HT-29 (cell line): ENCODE measurements at places on chromosomes 1 and 21.

DNA sequence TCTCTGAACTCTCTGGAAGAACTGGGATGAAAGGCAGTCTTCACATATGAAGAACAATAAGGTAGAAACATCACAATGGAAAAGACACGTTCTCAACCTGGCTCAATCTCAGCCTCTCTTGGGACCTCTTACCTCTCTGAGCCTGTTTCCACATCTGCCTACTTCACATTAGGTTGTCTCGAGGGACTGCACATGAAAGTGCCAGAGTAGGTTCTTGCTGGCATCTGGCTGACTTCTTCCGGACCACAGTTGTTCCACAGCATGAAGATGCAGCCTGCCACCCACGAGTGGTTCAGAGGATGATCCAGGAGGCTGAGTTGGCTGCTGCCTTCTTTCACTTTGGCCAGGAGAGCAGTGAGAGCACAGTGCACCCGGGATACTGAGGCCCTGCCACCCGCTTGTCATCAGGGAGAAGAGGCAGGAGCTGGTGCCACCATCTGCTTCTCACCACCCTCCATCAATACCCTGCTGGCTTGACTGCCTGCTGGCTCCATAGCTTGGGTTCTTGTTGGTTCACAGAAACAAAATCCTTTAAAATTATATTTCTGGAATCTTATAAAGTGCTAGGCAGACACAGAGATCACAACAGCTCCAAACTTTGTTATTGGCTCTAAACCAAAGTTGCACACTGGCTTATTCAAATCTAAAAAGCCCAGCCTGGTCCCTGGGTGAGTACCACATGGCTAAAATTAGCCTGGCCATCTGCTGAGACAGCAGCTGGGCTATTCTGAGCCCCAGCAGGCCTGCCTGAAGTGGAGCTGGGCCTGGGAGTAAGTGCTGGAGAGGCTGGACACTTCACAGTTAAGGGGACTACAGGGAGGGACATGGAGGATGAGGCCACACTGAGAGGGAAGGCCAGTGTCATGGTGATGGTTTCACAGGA, 46.9 kb upstream of the LIN9 start:
- no peak for DNase-seq

DNA sequence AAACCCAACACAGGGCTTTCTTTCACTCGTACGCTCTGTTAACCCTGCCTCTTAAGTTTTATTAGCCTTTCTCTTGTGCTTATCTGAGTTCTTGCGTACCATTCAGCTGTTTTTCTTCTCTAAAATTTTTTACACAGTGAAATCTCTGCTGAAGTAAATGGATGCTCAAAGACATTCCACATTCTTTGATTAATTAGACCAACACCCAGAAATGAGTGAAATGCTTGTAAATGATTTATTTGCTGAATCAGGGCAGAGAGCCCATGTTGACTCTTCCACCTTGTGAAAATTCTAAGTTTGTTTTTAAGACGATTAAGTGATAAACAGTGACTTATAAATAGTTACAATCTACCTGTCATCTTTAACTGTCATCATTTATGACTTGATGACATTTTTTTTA, 156.7 kb downstream of the ACTL8 start:
- no peak for DNase-seq

- DNase-seq, result no peak
These were observed 13.5 kb downstream of the VANGL1 start for GRCh38 chr1:115655306-115655663.

DNA sequence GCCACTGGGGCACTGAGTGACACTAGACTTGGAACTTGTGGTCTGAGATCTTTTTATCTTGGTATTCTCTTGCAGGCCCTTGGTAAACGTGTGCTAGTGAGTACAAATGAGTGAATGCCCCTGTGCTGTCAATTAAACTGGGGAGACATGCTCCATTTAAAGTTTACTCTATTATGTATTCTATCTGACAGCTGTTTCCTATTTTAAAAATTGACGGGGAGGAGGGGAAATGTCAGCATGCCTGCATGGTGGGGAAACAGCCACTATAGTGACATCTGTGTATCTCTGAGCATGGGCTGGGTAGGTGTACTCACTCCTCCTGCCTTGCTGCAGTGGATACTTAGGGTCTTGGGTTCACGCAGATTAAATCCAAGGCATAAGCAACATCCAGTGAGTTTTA, 59.0 kb upstream of the IKBKE start:
- DNase-seq, result no peak
